ENCODE measurements at places on chromosomes 1 and 21. TPM values are rescaled to one million over a fixed set of nuclear protein-coding genes. Genes with fewer than 3 reads are reported as not detected.

The LRRN2 gene
- total RNA-seq = not detected

- peak overlapping the region; percentile 74 for H3K27ac ChIP-seq
- peak; percentile 23 for DNase-seq
- peaks cover 7% of the 10 kb centered on the region for H3K27me3 ChIP-seq
- peaks cover 26% of the 10 kb centered on the region for H3K4me1 ChIP-seq
- peaks cover 20% of the 10 kb centered on the region for H3K36me3 ChIP-seq
- peak overlapping the region; percentile 90 for H3K4me3 ChIP-seq
These were observed 871 bp upstream of the ETS2 start for GRCh38 chr21:38804789-38805327.

DNA sequence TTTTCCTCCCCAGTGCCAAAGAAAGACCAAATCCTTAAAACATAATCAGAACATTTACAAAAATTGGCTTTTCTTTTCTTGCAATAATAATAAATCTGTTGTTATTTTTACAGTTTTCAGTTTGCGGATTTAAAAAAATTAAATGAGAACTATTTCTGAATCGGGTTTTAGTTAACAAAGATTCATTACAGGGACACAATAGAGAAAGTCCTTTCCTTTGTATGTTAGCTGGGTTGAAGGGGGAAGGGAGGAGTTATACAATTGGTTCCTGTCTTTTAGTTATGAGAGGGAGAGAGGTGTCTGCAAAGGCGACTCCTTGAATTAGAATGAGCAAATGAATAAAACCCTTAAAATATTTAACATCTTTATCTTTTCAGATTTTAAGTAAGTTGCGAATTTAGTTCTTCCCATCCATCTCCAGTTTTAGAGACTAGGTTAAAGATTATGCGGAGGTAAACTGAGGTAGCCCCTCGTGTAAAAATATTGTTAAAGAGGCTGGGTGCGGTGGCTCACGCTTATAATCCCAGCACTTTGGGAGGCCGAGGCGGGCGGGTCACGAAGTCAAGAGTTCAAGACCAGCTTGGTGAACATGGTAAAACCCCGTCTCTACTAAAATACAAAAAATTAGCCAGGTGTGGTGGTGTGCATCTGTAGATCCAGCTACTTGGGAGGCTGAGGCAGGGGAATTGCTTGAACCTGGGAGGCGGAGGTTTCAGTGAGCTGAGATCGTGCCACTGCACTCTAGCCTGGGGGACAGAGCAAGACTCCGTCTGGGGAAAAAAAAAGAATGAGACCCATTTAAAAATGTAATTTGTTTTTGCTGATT, 3.9 kb downstream of the SPEN start:
- H3K4me1 ChIP-seq = peaks cover 38% of the 10 kb centered on the region
- H3K36me3 ChIP-seq = peaks cover 11% of the 10 kb centered on the region
- no peak overlapping the region for H3K27ac ChIP-seq
- no peak for DNase-seq
- H3K4me3 ChIP-seq = no peak overlapping the region
- H3K27me3 ChIP-seq = no peaks in the 10 kb centered on the region

- H3K36me3 ChIP-seq = no peaks in the 10 kb centered on the region
- H3K4me1 ChIP-seq = no peaks in the 10 kb centered on the region
- peaks cover 5% of the 10 kb centered on the region for H3K27me3 ChIP-seq
- DNase-seq = no peak
- H3K4me3 ChIP-seq = no peak overlapping the region
- no peak overlapping the region for H3K27ac ChIP-seq
These were observed 10.9 kb downstream of the IGSF21 start for GRCh38 chr1:18118491-18118890.

The PROX1 gene
- total RNA-seq = not detected

DNA sequence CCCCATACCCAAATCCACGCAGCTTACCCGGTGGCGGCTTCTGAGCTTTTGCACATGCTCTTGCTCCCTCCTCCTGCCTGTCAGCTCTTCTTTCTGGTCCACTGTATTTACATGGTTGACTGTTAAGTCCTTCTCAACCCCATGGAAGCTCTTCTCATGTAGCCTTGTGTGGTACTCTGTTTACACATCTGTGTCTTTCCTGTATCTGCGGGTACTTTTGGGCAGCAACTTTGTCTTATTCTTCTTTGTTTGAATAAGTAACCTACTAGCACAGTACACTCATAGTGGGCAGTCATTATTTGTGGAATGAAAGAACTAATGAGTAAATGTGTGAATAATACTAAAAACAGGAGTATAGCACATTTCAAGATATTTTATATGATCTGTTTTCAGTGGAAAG, 88.5 kb upstream of the GPR88 start:
- H3K36me3 ChIP-seq = peaks cover 46% of the 10 kb centered on the region
- H3K4me3 ChIP-seq = peak overlapping the region; percentile 51
- H3K4me1 ChIP-seq = peaks cover 86% of the 10 kb centered on the region
- DNase-seq = no peak
- no peaks in the 10 kb centered on the region for H3K27me3 ChIP-seq

DNA sequence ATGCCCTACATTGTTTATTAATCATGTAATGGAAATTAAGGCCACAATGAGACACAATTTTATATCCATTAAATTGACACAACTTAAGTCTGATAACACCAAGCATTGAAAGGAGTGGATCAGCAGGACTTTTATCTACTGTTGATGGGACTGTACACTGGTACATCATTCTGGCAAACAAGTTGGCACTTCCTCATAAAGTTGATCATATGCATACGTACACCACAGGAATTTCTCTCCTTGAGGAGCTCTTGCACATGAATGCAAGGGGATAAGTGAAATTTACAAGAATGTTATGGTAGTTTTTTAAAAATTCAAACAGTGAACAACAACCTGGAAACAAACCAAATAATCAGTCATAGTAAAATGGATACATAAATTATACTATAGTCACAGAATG, 20.1 kb downstream of the RAVER2 start:
- no peak overlapping the region for H3K4me3 ChIP-seq
- no peak for DNase-seq
- H3K4me1 ChIP-seq = no peaks in the 10 kb centered on the region
- H3K27ac ChIP-seq = no peak overlapping the region

DNA sequence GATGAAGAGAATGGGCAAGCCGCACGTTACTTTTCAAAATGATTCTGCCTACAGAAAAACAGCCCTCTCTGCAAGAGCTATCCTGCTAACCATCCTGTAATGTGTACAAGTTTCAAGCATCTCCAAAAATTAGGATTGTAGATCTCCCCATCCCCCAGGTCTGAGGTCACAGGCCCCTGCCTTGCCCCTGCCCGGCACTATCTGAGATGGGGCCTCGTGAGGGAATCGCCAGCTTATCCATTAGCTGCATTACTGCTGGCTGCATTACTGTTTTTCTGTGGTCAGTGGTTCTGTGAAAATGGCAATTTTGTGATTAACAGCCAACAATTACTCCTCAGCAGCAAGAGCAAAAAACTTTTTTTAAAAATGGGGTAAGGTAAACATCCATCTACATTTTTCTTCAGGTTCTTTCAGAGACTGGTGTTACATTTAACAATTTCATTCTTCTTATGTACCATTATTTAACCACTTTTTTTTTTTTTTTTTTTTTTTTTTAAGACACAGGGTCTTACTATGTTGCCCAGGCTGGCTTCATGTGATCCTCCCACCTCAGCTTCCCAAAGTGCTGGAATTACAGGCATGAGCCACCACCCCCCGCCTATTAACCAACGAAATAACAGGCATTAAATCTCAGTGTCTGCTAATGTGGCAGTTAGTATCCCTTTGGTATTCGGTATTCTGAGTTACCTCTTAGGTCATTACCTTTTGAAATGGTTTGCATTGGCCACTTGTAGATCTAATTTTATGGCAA, 83.8 kb downstream of the MRPL37 start:
- H3K27ac ChIP-seq = peak overlapping the region; percentile 91
- no peak for DNase-seq
- peak overlapping the region; percentile 59 for H3K4me3 ChIP-seq
- peaks cover 86% of the 10 kb centered on the region for H3K4me1 ChIP-seq
- peaks cover 19% of the 10 kb centered on the region for H3K36me3 ChIP-seq

The PGLYRP3 gene
- total RNA-seq = not detected

DNA sequence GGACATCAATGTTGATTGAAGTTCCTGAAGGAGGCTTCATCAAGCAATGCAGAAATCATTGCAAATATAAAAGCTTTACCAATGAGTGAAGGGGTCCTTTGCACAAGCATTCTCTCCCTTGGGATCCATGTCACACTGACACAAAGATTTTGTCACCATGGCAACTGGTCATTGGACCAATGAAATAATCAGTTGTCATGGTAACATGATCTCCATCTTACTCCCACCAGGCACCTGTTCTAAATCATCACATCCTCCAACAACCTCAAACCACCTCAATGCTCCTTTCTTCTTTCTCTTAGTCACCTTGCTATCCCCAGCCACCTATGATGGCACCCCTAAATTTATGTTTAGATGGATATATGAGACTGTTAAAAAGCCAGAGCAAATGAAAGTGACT, 13.5 kb upstream of the FOXJ3 start:
- H3K36me3 ChIP-seq = no peaks in the 10 kb centered on the region
- no peak overlapping the region for H3K27ac ChIP-seq
- no peak for DNase-seq
- H3K27me3 ChIP-seq = peaks cover 19% of the 10 kb centered on the region
- no peaks in the 10 kb centered on the region for H3K4me1 ChIP-seq

GRCh38 chr1:208450958-208451357, 206.8 kb upstream of the PLXNA2 start:
- H3K36me3 ChIP-seq = no peaks in the 10 kb centered on the region
- H3K27ac ChIP-seq = no peak overlapping the region
- no peaks in the 10 kb centered on the region for H3K4me1 ChIP-seq
- H3K4me3 ChIP-seq = no peak overlapping the region
- peaks cover 2% of the 10 kb centered on the region for H3K27me3 ChIP-seq

DNA sequence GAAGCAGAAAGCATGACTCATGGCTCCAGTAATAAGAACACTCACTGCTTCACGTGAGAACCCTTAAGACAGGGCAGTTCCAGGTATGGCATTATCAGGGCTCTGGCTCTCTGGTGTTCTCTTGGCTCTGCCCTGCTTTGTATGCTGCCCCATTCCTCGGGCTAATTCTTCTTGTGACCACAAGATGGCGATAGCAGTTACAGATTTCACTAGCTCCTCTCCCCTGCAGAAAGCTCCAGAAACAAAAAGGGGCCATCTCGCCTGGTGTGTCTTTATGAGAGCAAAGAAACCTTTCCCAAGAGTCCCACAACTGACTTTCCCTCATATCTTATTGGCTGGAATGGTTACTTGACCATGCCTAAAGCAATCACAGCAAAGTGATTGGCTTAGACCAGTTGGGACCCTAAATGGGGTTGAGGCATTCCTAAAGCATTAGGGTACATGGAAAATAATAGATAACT, 60.1 kb downstream of the F3 start:
- H3K4me3 ChIP-seq = no peak overlapping the region
- peaks cover 4% of the 10 kb centered on the region for H3K36me3 ChIP-seq
- H3K27ac ChIP-seq = no peak overlapping the region
- peak; percentile 11 for DNase-seq

DNA sequence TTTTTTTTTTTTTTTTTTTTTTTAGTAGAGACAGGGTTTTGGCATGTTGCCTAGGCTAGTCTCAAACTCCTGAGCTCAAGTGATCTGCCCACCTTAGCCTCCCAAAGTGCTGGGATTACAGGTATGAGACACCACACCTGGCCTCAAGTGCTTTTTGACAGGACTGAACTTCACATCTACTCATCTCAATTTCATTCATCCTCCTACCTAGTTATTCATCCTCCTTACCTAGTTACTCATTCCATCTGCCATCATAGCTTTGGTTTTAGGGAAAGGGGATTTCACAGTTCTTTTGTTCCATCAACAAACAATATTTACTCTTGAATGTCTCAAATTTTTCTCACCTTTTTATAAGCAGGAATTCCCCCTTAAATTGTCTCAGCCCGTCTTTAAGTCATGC, 38.6 kb upstream of the RALGPS2 start:
- no peaks in the 10 kb centered on the region for H3K27me3 ChIP-seq
- H3K27ac ChIP-seq = no peak overlapping the region
- no peak overlapping the region for H3K4me3 ChIP-seq

The LRRIQ3 gene
- 0.31 TPM for total RNA-seq

The TRAF3IP3 gene
- total RNA-seq = 384 TPM

The TPR gene
- 174 TPM for total RNA-seq

DNA sequence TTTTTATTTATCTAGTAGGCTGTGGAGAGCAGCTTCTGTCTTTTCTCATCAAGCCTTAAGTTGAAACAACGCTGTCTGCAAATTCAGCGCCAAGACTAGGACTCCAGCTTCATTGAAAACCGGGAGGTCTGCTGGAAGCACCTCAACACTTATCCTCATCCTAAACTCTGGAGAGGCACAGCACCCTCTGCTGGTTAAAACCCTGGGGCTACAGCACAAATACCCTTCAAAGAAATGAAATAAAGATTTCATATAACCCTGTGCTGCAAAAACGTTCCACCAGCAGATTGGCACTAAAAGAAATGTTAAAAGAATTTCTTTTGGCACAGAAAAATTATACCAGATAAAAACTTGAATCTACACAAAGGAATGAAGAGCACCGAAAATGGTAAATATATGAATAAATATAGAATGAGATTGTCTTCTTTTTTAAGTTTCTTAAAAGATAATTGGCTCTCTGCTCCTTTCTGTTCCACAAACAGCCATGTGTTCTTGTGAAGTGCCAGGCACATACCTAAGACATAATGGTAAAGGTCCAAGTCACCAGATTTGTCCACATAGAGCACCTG, 227.7 kb upstream of the SAMSN1 start:
- no peaks in the 10 kb centered on the region for H3K4me1 ChIP-seq
- peaks cover 2% of the 10 kb centered on the region for H3K27me3 ChIP-seq
- H3K36me3 ChIP-seq = no peaks in the 10 kb centered on the region
- DNase-seq = peak; percentile 45
- H3K4me3 ChIP-seq = no peak overlapping the region

- no peaks in the 10 kb centered on the region for H3K27me3 ChIP-seq
- DNase-seq = no peak
- H3K4me1 ChIP-seq = no peaks in the 10 kb centered on the region
- H3K4me3 ChIP-seq = no peak overlapping the region
- H3K27ac ChIP-seq = no peak overlapping the region
These were observed 76.5 kb upstream of the USH2A start for GRCh38 chr1:216499581-216500272.

GRCh38 chr1:185155600-185156287, 1.0 kb downstream of the TRMT1L start:
- peaks cover 49% of the 10 kb centered on the region for H3K4me1 ChIP-seq
- peak overlapping the region; percentile 89 for H3K27ac ChIP-seq
- H3K27me3 ChIP-seq = no peaks in the 10 kb centered on the region

The ZNF593OS gene
- total RNA-seq = not detected

The CEP170 gene
- total RNA-seq = 47.6 TPM

GRCh38 chr1:173328961-173329360, 121.8 kb upstream of the TNFSF4 start:
- H3K27me3 ChIP-seq = no peaks in the 10 kb centered on the region
- peaks cover 19% of the 10 kb centered on the region for H3K4me1 ChIP-seq

The C1QTNF12 gene
- 4.1 TPM for total RNA-seq

The ADGRL2 gene
- not detected for total RNA-seq
